ENCODE measurements at places on chromosomes 6 and 20. TPM values are rescaled to one million over a fixed set of nuclear protein-coding genes. Genes with fewer than 3 reads are reported as not detected.

- no peak overlapping the region for H3K4me3 ChIP-seq
- no peak for DNase-seq
- H3K36me3 ChIP-seq = no peaks in the 10 kb centered on the region
- no peaks in the 10 kb centered on the region for H3K4me1 ChIP-seq
Observed at GRCh38 chr6:85044361-85044760, 280.0 kb upstream of the TBX18 start.

- H3K27ac ChIP-seq = no peak overlapping the region
- no peak for DNase-seq
- H3K36me3 ChIP-seq = peaks cover 5% of the 10 kb centered on the region
- H3K4me3 ChIP-seq = no peak overlapping the region
- H3K27me3 ChIP-seq = no peaks in the 10 kb centered on the region
- H3K4me1 ChIP-seq = peaks cover 3% of the 10 kb centered on the region
Observed at GRCh38 chr20:36591854-36592641, 13.5 kb upstream of the RAB5IF start.

- H3K36me3 ChIP-seq = no peaks in the 10 kb centered on the region
- no peak overlapping the region for H3K4me3 ChIP-seq
- H3K27ac ChIP-seq = no peak overlapping the region
- DNase-seq = no peak
- no peaks in the 10 kb centered on the region for H3K27me3 ChIP-seq
- peaks cover 13% of the 10 kb centered on the region for H3K4me1 ChIP-seq
Observed at GRCh38 chr6:24861934-24862333, 63.2 kb upstream of the ARMH2 start.

DNA sequence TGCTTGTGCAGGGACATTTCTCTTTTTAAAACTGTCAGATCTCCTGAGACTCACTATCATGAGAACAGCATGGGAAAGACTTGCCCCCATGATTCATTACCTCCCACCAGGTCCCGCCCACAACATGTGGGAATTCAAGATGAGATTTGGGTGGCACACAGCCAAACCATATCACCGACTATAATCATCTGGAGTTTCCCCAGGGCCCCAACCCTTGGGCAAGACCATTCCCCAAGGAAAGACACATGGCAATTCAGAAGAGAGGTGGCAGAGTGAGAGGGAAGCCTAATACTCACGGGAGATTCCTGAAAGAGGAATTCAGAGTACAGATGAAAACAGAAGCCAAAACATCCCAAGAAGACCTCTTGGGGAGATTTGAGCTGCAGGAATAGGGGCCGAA is 291.0 kb upstream of the PLCB4 start:
- no peaks in the 10 kb centered on the region for H3K4me1 ChIP-seq
- no peak overlapping the region for H3K4me3 ChIP-seq
- DNase-seq = no peak
- H3K36me3 ChIP-seq = no peaks in the 10 kb centered on the region

- H3K4me1 ChIP-seq = no peaks in the 10 kb centered on the region
- H3K27ac ChIP-seq = no peak overlapping the region
- H3K36me3 ChIP-seq = no peaks in the 10 kb centered on the region
- peaks cover 94% of the 10 kb centered on the region for H3K27me3 ChIP-seq
- no peak overlapping the region for H3K4me3 ChIP-seq
- DNase-seq = no peak
Observed at GRCh38 chr6:27674882-27675281, 202.0 kb upstream of the ZNF184 start.

DNA sequence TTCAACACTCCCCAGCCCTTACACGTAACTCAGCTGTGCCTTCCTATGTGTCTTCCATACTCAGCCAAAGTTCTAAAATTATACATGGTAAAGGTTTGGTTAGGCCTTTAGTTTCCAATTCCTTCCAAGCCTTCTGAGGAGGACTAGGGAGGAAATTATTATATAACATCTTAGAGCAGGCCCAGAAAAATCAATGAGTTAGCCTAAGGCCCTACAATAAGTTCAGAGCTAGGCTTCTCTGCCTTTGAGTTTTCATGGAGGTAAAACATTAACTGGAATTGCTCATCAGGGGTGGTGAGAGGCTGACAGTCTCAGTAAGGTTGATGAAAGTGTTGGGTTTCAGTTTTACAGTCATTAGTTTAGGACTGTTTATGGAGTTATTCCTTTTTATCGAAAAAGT is 286.0 kb downstream of the ADGB start:
- H3K4me1 ChIP-seq = no peaks in the 10 kb centered on the region
- no peak for DNase-seq
- H3K27ac ChIP-seq = no peak overlapping the region
- H3K4me3 ChIP-seq = no peak overlapping the region
- H3K27me3 ChIP-seq = no peaks in the 10 kb centered on the region

- H3K4me1 ChIP-seq = no peaks in the 10 kb centered on the region
- no peak overlapping the region for H3K4me3 ChIP-seq
- no peaks in the 10 kb centered on the region for H3K36me3 ChIP-seq
- DNase-seq = no peak
- H3K27me3 ChIP-seq = no peaks in the 10 kb centered on the region
Observed at GRCh38 chr20:61515922-61516321, 263.9 kb downstream of the CDH4 start.

- H3K27ac ChIP-seq = peak overlapping the region; percentile 13
- no peak for DNase-seq
- H3K27me3 ChIP-seq = no peaks in the 10 kb centered on the region
Observed at GRCh38 chr6:149728499-149729234, 10.8 kb upstream of the LATS1 start.

- H3K27ac ChIP-seq = no peak overlapping the region
- H3K36me3 ChIP-seq = no peaks in the 10 kb centered on the region
- H3K4me3 ChIP-seq = no peak overlapping the region
Observed at GRCh38 chr6:16676978-16677377, 84.3 kb downstream of the ATXN1 start.

- H3K4me1 ChIP-seq = peaks cover 5% of the 10 kb centered on the region
- peak; percentile 78 for DNase-seq
- peak overlapping the region; percentile 73 for H3K4me3 ChIP-seq
- no peak overlapping the region for H3K27ac ChIP-seq
- no peaks in the 10 kb centered on the region for H3K36me3 ChIP-seq
- no peaks in the 10 kb centered on the region for H3K27me3 ChIP-seq
Observed at GRCh38 chr6:125154761-125155135, 1.2 kb downstream of the TPD52L1 start.

GRCh38 chr6:106511288-106512047 is 117.8 kb downstream of the RTN4IP1 start:
- no peaks in the 10 kb centered on the region for H3K27me3 ChIP-seq
- H3K36me3 ChIP-seq = no peaks in the 10 kb centered on the region

DNA sequence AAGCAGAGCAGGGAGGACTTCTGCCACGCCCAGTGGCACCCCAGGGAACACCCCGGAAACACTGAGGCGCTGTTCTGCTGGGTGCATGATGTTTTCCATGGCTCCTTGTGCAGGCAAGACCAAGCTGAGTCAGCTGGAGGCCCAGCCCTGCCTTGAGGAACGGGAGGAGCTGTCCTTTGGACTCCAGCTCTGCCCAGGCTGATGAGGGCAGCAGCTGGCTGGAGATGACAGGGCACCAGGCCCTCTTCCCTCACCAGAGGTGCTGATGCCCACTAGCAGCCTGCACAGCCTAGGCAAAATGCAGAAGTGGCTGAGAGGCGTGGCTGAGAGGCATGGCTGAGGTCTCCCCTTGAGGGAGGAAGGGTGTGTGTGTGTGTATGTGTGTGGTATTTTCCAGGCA is 2.4 kb downstream of the C6orf132 start:
- H3K4me1 ChIP-seq = peaks cover 16% of the 10 kb centered on the region
- peaks cover 4% of the 10 kb centered on the region for H3K27me3 ChIP-seq
- no peaks in the 10 kb centered on the region for H3K36me3 ChIP-seq
- no peak overlapping the region for H3K27ac ChIP-seq
- H3K4me3 ChIP-seq = no peak overlapping the region
- DNase-seq = no peak

DNA sequence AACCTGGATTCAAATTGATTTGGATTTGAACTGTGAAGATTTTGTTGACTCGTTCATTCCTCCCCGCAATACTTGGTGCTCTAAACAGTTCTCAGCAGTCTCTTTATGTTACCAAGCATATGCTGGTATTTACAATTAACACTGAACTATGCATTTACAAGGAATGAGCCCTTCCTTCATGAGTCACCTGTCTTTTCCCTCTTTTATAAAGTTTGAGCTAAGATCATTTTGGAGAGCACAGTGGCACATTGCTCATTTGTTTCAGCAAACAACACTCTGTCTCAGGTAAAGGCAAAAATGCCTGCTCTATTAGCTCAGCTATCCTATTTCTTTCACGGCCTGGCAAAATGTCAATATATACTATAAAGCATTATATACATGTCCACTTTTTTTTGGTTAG is 285.4 kb downstream of the PHACTR1 start:
- no peaks in the 10 kb centered on the region for H3K4me1 ChIP-seq
- H3K27me3 ChIP-seq = no peaks in the 10 kb centered on the region
- H3K4me3 ChIP-seq = no peak overlapping the region
- H3K36me3 ChIP-seq = no peaks in the 10 kb centered on the region
- H3K27ac ChIP-seq = no peak overlapping the region

DNA sequence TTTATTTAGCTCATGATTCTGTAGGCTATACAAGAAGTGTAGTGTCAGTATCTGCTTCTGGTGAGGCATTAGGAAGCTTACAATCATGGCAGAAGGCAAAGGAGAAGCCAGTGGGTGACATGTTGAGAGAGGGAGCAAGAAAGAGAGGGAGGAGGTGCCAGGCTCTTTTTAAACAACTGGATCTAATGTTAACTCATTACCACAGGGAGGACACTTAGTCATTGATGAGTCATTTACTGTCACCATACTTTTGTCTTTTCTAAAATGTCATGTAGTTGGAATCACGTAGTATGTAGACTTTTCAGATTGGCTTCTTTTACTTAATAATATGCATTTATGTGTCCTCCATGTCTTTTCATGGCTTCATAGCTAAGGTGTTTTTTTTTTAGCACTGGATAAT is 58.1 kb downstream of the NUS1 start:
- no peak overlapping the region for H3K4me3 ChIP-seq
- H3K36me3 ChIP-seq = no peaks in the 10 kb centered on the region
- no peaks in the 10 kb centered on the region for H3K27me3 ChIP-seq
- DNase-seq = no peak

DNA sequence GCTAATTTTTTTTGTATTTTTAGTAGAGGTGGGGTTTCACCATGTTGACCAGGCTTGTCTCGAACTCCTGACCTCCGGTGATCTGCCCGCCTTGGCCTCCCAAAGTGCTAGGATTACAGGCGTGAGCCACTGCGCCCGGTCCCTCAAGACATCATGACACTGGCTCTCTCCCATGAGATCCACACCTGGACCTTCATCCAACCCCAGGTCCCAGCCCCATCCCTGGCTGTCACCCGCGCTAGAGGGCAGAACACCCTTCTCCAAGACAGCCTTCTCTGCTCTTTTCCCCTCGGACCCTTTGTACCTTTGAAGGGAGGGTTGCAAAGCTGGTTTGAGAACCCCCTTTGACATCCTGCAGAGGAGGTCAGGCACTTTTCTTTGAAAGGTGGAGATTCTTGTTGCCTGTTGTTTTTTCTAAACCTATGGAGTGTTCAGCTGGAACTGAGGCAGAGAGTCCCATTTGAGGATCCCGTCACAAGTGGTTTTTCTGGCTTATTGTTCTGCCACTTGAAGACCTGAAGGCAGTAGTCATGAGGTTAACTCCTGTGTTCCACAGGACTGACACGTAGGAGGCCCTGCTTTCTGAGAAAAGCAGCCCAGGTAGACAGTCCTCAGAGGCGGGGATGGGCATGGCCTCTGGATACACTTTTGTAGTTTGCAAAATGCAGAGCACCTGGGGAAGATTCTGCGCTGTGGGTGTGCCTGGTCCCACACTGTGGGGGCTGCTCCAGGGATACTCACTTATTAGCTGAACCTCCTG is 171.1 kb upstream of the SNX9 start:
- DNase-seq = peak; percentile 47
- no peak overlapping the region for H3K4me3 ChIP-seq
- no peaks in the 10 kb centered on the region for H3K27me3 ChIP-seq
- no peaks in the 10 kb centered on the region for H3K4me1 ChIP-seq

GRCh38 chr6:12138936-12139335 is 126.8 kb downstream of the HIVEP1 start:
- no peak for DNase-seq
- H3K4me3 ChIP-seq = no peak overlapping the region
- H3K36me3 ChIP-seq = peaks cover 14% of the 10 kb centered on the region
- H3K4me1 ChIP-seq = no peaks in the 10 kb centered on the region
- H3K27me3 ChIP-seq = no peaks in the 10 kb centered on the region

GRCh38 chr6:33632558-33633039 is 11.5 kb downstream of the ITPR3 start:
- no peaks in the 10 kb centered on the region for H3K27me3 ChIP-seq
- H3K4me3 ChIP-seq = no peak overlapping the region
- H3K4me1 ChIP-seq = peaks cover 46% of the 10 kb centered on the region
- no peak for DNase-seq
- peak overlapping the region; percentile 68 for H3K27ac ChIP-seq
- no peaks in the 10 kb centered on the region for H3K36me3 ChIP-seq

DNA sequence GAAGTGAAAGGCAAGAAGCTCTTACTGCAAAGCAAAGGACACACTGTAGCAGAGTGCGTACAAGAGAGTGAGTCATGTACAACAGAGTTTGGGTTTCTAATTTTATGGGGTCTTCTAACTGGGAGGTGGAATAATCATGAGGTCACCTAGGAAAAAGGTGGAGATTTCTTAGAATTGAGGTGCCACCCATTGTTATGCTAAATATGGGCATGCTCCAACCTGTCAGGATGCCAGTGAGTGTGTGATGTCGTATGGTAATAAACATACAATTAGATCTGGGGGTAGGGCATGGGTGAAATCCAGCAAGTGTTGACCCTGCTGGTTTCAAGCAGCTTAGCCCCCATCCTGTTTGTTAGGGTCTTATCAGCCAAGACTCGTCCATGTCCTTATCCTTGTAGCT is 46.6 kb downstream of the OR2B6 start:
- peaks cover 13% of the 10 kb centered on the region for H3K27me3 ChIP-seq
- H3K36me3 ChIP-seq = no peaks in the 10 kb centered on the region
- DNase-seq = no peak
- no peak overlapping the region for H3K4me3 ChIP-seq
- H3K27ac ChIP-seq = no peak overlapping the region

- H3K4me3 ChIP-seq = no peak overlapping the region
- no peaks in the 10 kb centered on the region for H3K27me3 ChIP-seq
- no peaks in the 10 kb centered on the region for H3K4me1 ChIP-seq
- no peak overlapping the region for H3K27ac ChIP-seq
Observed at GRCh38 chr6:48229841-48230240, 118.8 kb upstream of the PTCHD4 start.

- no peaks in the 10 kb centered on the region for H3K36me3 ChIP-seq
- H3K4me3 ChIP-seq = no peak overlapping the region
Observed at GRCh38 chr6:1724616-1725015, 114.9 kb downstream of the FOXC1 start.

GRCh38 chr6:18031680-18032256 is 44.3 kb upstream of the KIF13A start:
- H3K27ac ChIP-seq = no peak overlapping the region
- H3K4me3 ChIP-seq = no peak overlapping the region
- H3K36me3 ChIP-seq = no peaks in the 10 kb centered on the region
- DNase-seq = no peak
- H3K27me3 ChIP-seq = no peaks in the 10 kb centered on the region

The WFDC12 gene
- total RNA-seq = 1.8 TPM

The MLIP gene
- 0.20 TPM for total RNA-seq

The TBXT gene
- total RNA-seq = not detected

The GRM1 gene
- total RNA-seq = 0.09 TPM

The CST7 gene
- total RNA-seq = 9.6 TPM

The SOX18 gene
- total RNA-seq = 135 TPM

The PCK1 gene
- 4.7 TPM for total RNA-seq

The TGM3 gene
- total RNA-seq = not detected

The FAM217A gene
- not detected for total RNA-seq

Measured in upper lobe of right lung (tissue), 1 donor.